Pancreas (tissue), 10 donors: ENCODE measurements at places on chromosomes 6 and 20. TPM values are rescaled to one million over a fixed set of nuclear protein-coding genes. Genes with fewer than 3 reads are reported as not detected.

The THBS2 gene
- polyA plus RNA-seq, result 1.7 TPM

The HDGFL1 gene
- not detected for polyA plus RNA-seq

The CRYBG1 gene
- 2.3 TPM for polyA plus RNA-seq

The SIRPB2 gene
- 0.80 TPM for polyA plus RNA-seq

The ULBP2 gene
- polyA plus RNA-seq, result 0.19 TPM

The GRM4 gene
- polyA plus RNA-seq, result 2.2 TPM

The PRPH2 gene
- 0.75 TPM for polyA plus RNA-seq

The PAX1 gene
- polyA plus RNA-seq, result not detected

The GABRR2 gene
- polyA plus RNA-seq, result 0.27 TPM

The MOXD1 gene
- polyA plus RNA-seq, result 0.52 TPM

The SRPK1 gene
- 9.8 TPM for polyA plus RNA-seq

The FLRT3 gene
- 0.72 TPM for polyA plus RNA-seq

The COL10A1 gene
- polyA plus RNA-seq, result 0.07 TPM

The IMPG1 gene
- polyA plus RNA-seq, result 0.08 TPM

The ID4 gene
- 12.4 TPM for polyA plus RNA-seq

The PNLDC1 gene
- polyA plus RNA-seq, result 1.4 TPM

The HSF2 gene
- 8.6 TPM for polyA plus RNA-seq
